ENCODE measurements at places on chromosomes 7 and 10. TPM values are rescaled to one million over a fixed set of nuclear protein-coding genes. Genes with fewer than 3 reads are reported as not detected.
A peak's percentile ranks its signal among the peaks of the same experiment; 100 is the strongest.

Gene CFAP70
- 0.16 TPM for polyA plus RNA-seq

Gene FAM237B
- not detected for polyA plus RNA-seq

Gene SMIM30
- polyA plus RNA-seq: 43.2 TPM

Gene VSIR
- polyA plus RNA-seq: 274 TPM

GRCh38 chr10:72834183-72834825 lies 59.2 kb upstream of the OIT3 start:
- peaks cover 1% of the 10 kb centered on the region for H3K27me3 ChIP-seq
- H3K27ac ChIP-seq: no peak overlapping the region
- peak; percentile 40 for DNase-seq
- H3K4me1 ChIP-seq: no peaks in the 10 kb centered on the region
- H3K4me3 ChIP-seq: no peak overlapping the region

DNA sequence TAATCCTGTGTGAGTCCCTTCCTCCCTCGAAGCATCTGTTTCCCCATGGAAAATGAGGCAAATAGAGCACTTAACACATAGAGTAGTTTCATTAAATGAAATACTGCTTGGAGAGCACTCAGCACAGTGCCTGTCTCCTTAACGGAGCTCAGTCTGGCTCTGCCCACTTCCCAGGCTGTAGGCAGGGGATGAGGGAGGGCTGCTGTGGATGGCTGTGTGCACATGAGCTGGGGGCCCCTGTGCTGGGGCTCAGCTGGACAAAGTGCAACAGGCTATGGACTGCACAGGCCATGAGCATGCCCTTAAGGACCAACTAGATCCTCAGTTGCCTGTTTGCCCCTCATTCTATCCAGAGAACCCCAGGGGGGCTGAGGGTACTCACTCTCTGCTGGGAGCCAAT lies 14.5 kb downstream of the ZCCHC24 start:
- no peak overlapping the region for H3K27ac ChIP-seq
- peaks cover 21% of the 10 kb centered on the region for H3K36me3 ChIP-seq
- DNase-seq: no peak

- H3K4me3 ChIP-seq: no peak overlapping the region
- no peaks in the 10 kb centered on the region for H3K36me3 ChIP-seq
- no peak overlapping the region for H3K27ac ChIP-seq
- DNase-seq: no peak
- H3K4me1 ChIP-seq: peaks cover 17% of the 10 kb centered on the region
- H3K27me3 ChIP-seq: peaks cover 3% of the 10 kb centered on the region
Observed at GRCh38 chr10:7107285-7107684, 303.5 kb downstream of the SFMBT2 start.
